Central memory CD8-positive, alpha-beta T cell (primary cell): ENCODE measurements at places on chromosomes 1 and 21.

GRCh38 chr1:179058487-179059483 is 23.1 kb upstream of the TOR3A start:
- no peak for DNase-seq

- DNase-seq, result no peak
These were observed 52.5 kb upstream of the AJAP1 start for GRCh38 chr1:4601941-4602340.

GRCh38 chr1:83889707-83890106 is 109.2 kb downstream of the TTLL7 start:
- DNase-seq, result no peak

- DNase-seq, result no peak
These were observed 20.4 kb downstream of the PBX1 start for GRCh38 chr1:164579381-164579780.

DNA sequence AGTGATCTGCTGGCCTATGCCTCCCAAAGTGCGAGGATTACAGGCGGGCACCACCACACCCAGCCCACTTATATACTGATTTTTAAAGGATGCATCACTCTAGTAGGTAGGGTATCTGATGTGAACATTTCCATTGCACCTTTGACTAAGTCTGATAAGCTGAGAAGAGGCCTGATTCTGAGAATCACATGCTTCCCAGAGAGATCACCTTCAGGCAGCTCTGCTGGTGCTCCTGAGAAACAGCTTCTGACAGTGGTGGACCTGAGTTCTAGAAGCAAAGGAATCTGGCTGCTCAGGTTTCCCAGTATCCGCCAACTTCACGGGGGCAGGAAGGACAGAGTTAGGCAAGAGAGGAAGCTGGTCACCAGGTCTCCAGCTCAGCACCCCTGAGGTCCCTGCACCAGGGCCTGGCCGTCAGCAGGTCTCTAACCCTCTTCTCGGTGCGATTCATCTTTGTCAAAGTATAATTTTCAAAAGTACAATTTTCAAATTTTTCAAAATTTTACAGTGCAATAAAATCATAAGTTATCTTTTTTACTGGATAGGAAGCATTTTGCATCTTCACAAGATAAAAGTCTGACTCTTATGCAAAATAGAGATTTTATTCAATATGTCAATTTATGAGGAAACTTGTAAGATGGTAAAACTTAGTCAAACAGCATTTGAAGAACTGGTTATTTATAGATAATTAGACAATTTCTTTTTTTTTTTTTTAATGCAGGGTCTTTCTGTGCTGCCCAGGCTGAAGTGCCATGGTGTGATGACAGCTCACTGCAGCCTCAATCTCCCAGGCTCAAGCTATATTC is 25.8 kb upstream of the MPZL1 start:
- DNase-seq, result no peak

GRCh38 chr1:117534995-117535467 is 70.8 kb upstream of the TENT5C start:
- DNase-seq, result peak; percentile 28

DNA sequence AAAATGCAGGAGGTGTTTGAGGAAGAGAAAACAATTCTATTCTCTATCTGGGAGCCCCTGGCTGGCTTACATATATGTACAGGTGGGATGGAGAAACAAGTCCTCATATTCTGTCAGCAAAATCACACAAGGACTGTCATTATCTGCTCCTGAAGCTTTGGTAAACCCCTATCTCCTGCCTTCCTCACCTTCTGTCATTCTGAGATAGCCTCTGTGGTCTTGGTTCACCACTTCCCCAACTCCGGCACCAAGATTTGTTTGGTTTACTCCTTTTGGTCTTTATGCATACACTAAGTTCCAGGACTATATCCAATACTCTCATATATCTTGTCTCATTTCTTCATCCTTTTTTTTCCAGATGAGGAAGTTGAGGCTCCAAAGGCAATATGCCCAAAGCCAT is 551.1 kb downstream of the PLPP3 start:
- no peak for DNase-seq

GRCh38 chr1:169390303-169390702 is 22.3 kb downstream of the BLZF1 start:
- DNase-seq, result no peak

GRCh38 chr1:35500439-35500838 is 56.8 kb downstream of the KIAA0319L start:
- no peak for DNase-seq

DNA sequence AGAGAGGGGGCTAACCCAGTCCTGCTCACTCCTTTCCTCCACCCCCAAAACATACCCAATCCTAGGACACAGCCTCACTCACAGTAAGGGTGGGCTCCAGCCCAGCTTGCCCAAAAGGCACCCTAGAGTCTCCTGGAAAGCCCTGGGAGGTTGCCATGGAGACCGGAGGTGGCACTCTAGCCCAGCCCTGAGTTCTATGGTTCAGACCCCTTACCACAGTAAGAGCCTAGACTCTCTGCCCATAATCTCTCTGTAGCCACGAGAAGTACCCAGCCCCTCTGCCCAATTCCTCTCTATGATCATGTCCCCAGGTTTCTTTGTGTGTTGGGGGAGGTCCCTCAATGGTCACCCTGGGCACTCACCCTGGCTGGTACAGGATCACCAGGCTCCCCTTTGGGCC is 14.4 kb downstream of the COL16A1 start:
- DNase-seq, result no peak

DNA sequence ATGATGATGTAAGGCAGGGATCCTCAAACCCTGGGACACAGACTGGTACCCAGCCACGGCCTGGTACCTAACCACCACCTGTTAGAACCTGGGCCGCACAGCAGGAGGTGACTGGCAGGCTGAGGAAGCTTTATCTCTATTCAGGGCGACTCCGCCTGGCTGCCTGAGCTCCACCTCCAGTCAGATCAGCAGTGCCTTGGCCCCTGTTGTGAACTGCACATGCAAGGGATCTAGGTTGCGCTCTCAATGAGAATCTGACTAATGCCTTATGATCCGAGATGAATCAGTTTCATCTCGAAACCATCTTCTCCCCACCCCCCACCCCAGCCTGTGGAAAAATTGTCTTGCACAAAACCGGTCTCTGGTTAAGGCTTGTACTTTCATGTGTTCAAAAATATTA is 4.2 kb downstream of the RNPC3 start:
- no peak for DNase-seq

- no peak for DNase-seq
These were observed 3.2 kb downstream of the GREM2 start for GRCh38 chr1:240608707-240609106.

DNA sequence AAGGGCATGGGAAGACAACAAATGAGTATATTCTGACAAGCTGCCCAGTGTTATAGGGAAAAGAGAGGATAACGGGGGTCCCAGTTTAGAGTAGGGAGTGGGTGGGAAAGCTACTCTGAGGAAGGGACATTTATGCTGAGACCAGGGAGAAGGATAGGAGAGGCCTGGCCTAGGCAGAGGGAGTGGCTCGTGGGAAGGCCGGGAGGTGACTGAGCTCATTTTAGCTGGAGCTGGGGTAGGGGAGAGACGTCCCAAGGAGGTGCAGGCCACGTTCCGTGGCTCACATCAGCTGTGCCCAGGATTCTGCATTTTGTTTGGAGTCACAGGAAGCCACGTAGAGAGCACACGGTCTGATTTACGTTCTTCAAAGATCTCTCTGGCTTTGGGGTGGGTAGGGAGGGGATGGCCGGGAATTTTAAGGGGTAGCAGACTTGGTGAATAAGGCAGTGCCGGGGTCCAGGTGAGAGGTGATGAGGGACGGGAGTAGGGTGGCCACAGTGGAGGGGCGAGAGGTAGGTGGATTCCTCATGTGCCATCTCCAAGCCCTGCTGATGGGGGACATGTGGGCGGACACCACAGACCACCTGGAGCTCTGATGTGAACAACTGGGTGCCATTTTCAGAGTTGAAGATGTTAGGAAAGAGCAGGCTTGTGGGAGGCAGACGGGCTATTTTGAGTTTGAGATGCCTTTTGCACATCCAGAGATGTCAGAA is 4.7 kb downstream of the TINAGL1 start:
- DNase-seq, result no peak

DNA sequence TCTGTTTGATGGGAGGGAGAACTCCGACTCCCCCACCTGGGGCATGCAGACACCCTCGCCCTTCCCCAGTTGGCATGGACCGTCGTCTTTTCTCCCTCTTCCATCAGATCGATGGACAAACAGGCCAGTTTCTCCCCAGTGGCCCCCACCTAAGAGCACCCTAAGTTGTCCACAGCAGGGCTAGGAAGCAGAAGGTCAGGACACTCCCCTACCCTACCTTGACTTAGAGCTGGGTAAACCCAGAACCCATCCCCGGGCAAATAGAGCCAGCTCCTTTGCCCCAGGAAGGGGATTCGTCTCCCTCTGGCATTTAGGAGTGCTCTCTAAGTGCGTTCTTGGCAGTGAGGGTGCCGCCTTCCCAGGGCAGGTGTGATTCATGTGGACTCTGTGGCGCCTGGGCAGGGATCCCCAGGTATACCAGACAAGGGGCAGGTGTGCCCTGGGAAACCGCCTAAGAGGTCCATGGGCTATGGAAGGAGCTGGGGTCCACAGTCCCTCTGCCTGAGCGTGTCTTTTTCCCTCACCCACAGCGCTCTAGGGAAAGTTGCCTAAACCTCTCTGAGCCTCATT is 2.7 kb upstream of the RUNX3 start:
- no peak for DNase-seq

- no peak for DNase-seq
These were observed 4.0 kb downstream of the OSCP1 start for GRCh38 chr1:36446271-36446670.

GRCh38 chr21:26732432-26733221 is 112.6 kb downstream of the ADAMTS1 start:
- DNase-seq, result no peak

- no peak for DNase-seq
These were observed 11.9 kb downstream of the MTFR1L start for GRCh38 chr1:25831569-25832196.

DNA sequence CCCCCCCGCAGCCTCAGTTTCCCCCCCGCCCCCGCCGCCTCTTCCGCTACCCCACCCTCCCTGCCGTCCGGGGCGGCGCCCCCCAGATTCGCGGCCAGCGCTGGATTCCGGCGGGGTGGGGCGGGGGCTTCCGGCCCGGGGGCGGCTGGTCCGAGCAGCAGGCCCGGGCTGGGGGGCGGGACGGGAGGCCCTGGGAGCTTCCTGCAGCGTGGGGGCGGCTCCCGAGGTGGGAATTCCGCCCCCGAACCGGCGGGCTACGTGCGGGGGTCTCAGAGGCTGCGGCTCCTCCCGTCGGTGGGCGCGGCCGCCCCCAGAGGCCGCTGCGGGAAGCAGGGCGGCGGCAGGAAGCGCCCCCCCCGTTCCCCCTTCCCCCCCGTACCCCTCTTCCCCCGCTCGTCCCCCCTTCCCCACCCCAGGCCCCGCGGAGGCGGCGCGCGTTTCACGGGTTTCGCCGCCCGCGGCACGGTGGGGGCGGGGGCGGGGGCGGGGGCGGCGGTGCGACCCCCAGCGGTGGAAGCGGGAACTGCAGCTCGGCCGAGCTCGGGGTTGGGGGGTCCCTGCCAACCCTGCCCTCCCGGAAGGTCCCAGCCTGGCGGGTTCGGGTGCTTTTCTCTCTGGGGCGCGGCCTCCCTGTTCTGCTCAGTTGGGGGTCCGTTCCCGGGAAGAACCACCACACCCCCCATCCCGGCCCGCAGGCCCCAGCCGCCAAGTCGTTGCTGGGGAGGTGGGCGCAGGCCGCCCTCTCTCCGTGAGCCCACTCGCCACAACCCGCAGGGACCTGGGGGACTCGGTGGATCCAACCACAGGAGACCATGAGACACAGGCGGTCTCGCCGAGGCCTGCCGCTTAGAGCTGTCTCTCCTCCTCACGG is 76.3 kb downstream of the MORN1 start:
- peak; percentile 65 for DNase-seq

- no peak for DNase-seq
These were observed 25.1 kb upstream of the ZNF362 start for GRCh38 chr1:33231166-33231565.

DNA sequence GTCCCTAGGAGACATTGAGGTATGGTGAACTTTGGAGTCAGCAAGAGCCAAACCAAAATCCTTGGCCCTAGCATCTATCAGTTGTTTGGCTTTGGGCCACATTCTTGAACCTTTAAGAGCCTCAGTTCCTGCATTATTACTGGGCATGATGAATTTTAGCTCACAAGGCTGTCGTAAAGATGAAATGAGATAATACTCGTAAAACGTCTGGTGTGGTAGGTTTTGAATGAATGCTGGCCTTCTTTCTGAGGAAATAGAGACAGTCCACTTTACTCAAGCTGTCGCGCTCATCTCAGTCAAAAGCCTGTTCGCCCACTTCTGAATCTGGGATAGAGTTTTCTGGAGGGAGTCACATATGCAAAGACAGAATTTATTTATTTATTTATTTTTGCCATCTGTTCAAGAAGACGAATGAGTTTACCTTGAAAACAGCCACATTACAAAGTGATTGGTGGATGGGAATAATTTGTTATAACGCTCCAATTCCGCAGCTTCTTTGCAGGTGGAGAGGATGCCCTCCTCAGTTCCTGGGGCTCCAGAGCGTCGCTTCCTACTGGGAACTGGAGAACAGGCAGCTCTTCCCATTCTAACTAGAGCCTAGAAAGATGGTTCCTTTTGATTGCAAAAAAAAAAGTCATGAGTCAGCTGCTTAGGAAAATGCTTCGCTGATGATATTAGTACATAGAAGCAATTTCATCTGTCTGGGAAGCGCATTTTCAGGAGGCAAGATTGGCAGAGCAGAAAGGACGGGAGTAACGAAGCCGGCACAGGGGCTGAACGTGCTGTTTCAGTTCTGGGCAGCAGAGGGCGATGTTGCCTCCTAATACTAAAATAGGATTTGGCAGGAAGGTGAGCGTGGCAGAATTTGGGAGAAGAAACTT is 49.9 kb upstream of the CYP2J2 start:
- DNase-seq, result peak; percentile 27

- DNase-seq, result no peak
These were observed 2.8 kb downstream of the SRSF10 start for GRCh38 chr1:23977187-23977853.

DNA sequence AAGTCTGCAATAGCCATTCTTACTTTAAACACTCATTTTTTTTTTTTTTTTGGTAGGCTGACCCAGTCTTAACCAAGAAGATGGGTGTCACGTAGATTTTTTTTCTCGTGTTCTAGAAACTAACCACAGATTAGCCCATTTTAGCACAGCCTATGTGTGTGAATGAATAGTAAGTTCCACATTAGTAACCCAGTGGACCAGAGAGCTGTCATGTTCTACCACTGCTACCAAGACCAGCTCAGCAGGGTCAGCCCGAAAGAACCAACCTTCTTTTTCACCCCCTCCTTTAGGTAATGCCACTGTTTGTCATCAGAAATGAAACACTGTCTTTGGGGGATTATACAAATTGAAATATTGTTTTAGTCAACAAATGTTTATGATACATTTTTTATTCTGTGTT is 221.1 kb upstream of the PLXNA2 start:
- no peak for DNase-seq

DNA sequence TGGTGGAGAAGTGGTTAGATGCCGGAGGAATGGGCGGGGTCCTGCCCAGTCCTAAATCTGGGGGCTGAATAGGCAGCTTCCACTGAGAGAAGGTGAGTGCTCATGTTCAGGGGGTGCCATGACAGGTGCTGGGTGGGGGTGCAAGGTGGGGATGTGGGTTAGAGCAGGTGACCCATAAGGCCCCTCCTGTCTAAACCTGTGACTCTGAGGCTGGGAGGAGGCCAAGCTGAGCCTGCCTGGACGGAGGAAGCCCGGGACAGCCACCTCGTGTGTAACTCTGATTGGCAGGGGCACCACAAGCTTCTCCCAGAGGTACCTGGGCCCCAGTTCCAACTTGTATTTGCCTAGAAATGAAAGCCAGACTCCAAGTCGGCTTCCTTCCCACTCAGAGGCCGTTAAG is 10.7 kb downstream of the GPR157 start:
- DNase-seq, result no peak

GRCh38 chr1:185070051-185070450 is 24.7 kb downstream of the RNF2 start:
- DNase-seq, result no peak

GRCh38 chr1:118202076-118202608 is 17.1 kb upstream of the SPAG17 start:
- DNase-seq, result no peak
